ENCODE measurements at places on chromosomes 1 and 21. TPM values are rescaled to one million over a fixed set of nuclear protein-coding genes. Genes with fewer than 3 reads are reported as not detected.

GRCh38 chr1:226187019-226187322, 430 bp upstream of the ACBD3 start:
- no peaks in the 10 kb centered on the region for H3K36me3 ChIP-seq
- peak overlapping the region; percentile 97 for H3K4me3 ChIP-seq
- peaks cover 25% of the 10 kb centered on the region for H3K4me1 ChIP-seq
- H3K27ac ChIP-seq: peak overlapping the region; percentile 84
- H3K27me3 ChIP-seq: no peaks in the 10 kb centered on the region

GRCh38 chr1:43143441-43143888, 28.6 kb downstream of the EBNA1BP2 start:
- H3K4me1 ChIP-seq: no peaks in the 10 kb centered on the region
- no peak overlapping the region for H3K4me3 ChIP-seq
- H3K27ac ChIP-seq: no peak overlapping the region

- no peaks in the 10 kb centered on the region for H3K4me1 ChIP-seq
- no peak overlapping the region for H3K4me3 ChIP-seq
- H3K36me3 ChIP-seq: no peaks in the 10 kb centered on the region
- no peak for DNase-seq
- H3K27me3 ChIP-seq: no peaks in the 10 kb centered on the region
Measured at GRCh38 chr1:170041423-170042192, 32.9 kb downstream of the KIFAP3 start.

DNA sequence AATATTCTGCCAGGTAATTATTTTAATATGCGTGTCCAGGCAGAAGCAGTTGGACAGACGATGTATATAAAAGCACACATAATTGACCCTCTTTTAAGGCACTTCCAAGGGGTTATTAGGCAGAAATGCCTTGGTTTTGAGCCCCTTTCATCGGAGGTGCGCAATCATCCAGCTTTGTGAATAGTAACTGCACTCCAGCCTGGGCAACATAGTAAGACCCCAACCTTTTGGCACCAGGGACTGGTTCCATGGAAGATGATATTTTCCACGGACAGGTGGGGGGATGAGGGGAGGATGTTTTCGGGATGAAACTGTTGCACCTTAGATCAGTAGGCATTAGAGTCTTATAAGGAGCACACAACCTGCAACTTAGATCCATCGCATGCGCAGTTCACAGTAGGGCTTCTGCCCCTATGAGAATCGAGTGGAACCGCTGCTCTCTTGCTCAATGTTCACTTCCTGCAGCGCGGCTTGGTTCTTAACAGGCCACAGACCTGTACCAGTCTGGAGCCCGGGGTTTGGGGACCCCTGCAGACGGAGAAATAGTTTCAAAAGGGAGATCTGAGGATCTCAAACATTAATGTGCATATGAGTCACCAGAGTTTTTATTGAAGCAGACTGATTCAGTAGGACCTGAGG, 1.8 kb upstream of the MCOLN2 start:
- H3K27ac ChIP-seq: no peak overlapping the region
- H3K4me3 ChIP-seq: peak overlapping the region; percentile 57
- DNase-seq: peak; percentile 17
- H3K4me1 ChIP-seq: peaks cover 17% of the 10 kb centered on the region
- peaks cover 13% of the 10 kb centered on the region for H3K27me3 ChIP-seq

DNA sequence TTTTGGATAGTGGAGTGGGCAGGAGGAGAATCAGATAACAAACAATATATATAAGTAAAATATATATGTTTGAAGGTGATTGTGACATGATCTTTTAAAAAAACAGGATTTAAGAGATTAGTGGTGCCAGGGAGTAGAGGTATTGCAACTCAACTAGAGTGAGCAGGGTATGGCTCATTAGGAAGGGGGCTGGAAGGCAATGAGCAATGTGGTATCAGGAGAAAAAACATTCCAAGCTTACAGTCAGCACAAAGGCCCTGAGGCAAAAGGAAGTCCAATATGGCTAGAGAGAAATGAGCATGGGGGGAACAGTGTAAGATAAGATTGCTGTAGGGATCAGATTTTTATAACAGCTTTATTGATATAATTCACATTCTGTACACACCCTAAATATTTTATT, 5.3 kb upstream of the GADD45A start:
- peaks cover 10% of the 10 kb centered on the region for H3K4me1 ChIP-seq
- H3K36me3 ChIP-seq: no peaks in the 10 kb centered on the region
- H3K27ac ChIP-seq: no peak overlapping the region

GRCh38 chr1:10074059-10074851, 41.5 kb downstream of the UBE4B start:
- peak; percentile 66 for DNase-seq
- peaks cover 8% of the 10 kb centered on the region for H3K4me1 ChIP-seq
- no peak overlapping the region for H3K27ac ChIP-seq
- H3K27me3 ChIP-seq: no peaks in the 10 kb centered on the region
- H3K4me3 ChIP-seq: no peak overlapping the region

GRCh38 chr1:54538538-54538937, 9.5 kb upstream of the ACOT11 start:
- DNase-seq: no peak
- peaks cover 6% of the 10 kb centered on the region for H3K4me1 ChIP-seq
- no peak overlapping the region for H3K4me3 ChIP-seq
- no peaks in the 10 kb centered on the region for H3K36me3 ChIP-seq
- no peak overlapping the region for H3K27ac ChIP-seq
- no peaks in the 10 kb centered on the region for H3K27me3 ChIP-seq

DNA sequence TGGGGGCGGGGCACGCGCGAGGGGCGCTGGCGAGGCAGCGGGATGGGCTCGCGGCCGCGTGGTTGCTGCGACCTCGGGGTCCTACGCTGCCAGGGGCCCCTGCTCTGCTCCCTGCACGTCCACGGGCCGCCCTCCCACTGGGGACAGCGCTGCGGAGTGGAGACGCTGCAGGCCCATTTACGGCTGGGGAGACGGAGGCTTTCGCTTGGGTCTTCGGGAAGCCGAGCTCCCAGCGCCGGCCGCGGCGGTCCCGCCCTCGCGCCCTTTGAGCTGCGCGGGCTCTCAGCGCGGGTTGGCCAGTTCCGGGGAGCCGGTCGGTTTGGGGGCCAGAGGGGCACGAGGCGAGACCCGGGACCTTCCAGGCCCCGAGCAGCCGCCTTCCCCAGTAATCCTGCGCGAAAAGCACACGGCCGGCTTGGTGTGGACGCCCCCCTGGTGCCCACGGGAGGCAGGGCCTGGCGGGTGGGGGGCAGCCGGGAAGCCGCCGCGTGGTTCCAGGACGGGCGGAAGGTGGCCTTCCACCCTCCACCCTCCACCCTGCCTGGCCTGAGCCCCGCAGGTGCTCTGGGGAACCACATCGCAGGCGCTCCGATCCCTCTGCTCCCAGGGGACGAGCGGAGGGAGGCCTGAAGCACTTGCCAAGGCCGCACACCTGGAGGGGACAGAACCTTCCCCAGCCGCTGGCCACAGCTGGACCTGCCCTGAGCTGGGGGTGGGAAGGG, 570 bp upstream of the PEX10 start:
- DNase-seq: peak; percentile 19
- peak overlapping the region; percentile 71 for H3K4me3 ChIP-seq
- peaks cover 45% of the 10 kb centered on the region for H3K4me1 ChIP-seq

DNA sequence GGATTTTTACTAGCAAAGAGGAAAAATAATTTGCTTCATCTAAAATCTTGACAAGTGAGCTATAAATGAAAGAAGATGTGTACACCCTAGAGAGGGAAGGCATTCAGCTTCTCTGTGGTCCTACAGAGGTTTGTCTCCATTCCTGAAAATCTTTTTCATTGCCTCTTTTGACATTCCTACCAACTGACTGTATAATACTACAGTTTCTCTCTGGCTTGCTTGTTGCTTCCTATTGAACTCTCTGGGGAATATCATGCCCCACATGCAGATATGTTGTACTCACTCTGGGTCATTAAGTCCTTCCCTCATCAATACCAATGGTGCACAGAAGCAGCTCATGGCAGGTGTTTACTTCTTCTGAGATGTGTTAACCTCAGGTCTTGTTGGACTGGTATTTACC, 371.2 kb upstream of the PLXNA2 start:
- H3K36me3 ChIP-seq: no peaks in the 10 kb centered on the region
- no peaks in the 10 kb centered on the region for H3K27me3 ChIP-seq
- no peak overlapping the region for H3K4me3 ChIP-seq
- no peaks in the 10 kb centered on the region for H3K4me1 ChIP-seq

CD1E gene
- total RNA-seq: 0.42 TPM

- no peak for DNase-seq
- no peak overlapping the region for H3K4me3 ChIP-seq
- peaks cover 29% of the 10 kb centered on the region for H3K36me3 ChIP-seq
- H3K27me3 ChIP-seq: no peaks in the 10 kb centered on the region
Measured at GRCh38 chr1:53957194-53957818, 11.2 kb downstream of the LRRC42 start.

DNA sequence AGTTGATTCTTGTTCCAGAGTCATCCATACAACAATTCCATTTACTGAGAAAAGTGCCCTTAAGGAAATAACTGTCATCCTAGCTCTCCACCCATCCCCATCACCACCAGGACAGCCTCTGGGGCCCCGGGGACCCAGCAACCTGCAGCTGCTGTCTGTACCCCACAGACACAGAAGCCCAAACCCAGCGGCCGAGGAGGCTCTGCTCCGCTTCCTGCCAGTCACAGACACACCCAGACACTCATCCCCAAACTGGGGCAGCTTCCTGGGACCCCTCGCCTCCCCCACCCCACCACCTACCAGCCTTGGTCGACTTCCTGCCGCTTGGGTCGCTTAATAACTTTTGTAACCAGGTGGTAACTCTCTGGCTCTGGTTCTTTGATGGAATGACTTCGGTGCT, 121.6 kb upstream of the SLC25A33 start:
- no peaks in the 10 kb centered on the region for H3K36me3 ChIP-seq
- no peak for DNase-seq
- peaks cover 4% of the 10 kb centered on the region for H3K27me3 ChIP-seq
- no peak overlapping the region for H3K4me3 ChIP-seq

USH2A gene
- not detected for total RNA-seq

DNA sequence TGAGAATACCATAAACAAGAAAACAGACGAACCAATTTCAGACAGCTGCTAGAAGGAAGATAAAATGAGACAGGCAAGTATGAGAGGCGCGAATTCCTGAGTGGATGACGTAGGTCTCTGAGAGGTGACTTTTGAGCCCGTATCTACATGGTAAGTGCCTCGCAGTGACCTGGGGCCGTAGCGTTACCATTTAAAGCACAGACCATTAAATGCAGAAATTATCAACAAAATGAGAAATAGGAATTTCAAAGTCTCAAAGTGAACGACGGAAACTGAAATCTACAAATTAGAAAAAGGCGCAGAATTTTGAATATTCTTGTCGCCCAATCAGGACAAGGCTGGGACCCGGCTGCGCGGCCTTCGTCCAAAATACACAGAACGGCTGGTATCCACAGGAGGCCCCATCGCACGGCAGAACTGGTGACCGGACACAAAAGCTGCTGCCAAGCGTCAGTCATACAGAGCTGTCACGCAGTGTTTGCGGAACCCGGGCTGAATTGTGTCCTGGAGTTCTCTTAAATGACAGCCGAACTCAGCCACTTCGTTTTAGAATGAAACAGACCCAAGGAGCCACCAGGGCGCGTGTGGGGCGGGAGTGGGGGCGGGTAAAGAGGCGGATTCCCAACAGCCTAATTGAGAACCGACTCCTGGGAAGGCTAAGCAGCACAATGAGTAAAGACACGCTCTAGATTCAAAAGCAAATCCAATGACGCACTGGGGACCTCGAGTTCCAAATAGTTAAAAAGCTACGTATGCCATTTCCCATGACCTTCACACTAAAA, 13.8 kb upstream of the BOLA1 start:
- no peaks in the 10 kb centered on the region for H3K27me3 ChIP-seq
- H3K4me3 ChIP-seq: peak overlapping the region; percentile 97
- H3K4me1 ChIP-seq: peaks cover 31% of the 10 kb centered on the region
- H3K36me3 ChIP-seq: no peaks in the 10 kb centered on the region

DNA sequence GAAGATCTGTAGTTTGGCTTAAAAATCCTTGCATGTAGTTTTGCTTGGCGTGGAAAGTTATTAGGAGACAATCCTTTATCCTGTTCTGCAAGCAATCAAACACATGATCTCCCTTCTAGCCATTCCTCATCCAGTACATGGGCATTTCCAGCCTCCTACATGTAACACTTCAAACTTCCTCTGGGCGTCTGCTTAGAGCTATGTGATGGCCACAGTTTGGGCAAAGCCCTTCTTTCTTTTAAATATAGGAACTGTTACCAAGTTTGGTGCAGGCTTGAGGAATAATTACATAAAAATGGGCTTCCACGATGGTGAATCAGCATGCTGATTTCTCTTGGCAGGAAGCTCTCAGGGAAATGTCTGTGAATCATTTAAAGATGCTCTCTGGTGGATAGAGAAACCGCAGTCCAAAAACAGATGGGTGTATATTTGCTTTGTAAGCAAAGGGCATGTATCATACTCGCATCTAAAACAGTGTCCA, 176.9 kb upstream of the FMN2 start:
- DNase-seq: no peak
- H3K27me3 ChIP-seq: no peaks in the 10 kb centered on the region
- H3K4me1 ChIP-seq: no peaks in the 10 kb centered on the region
- H3K4me3 ChIP-seq: no peak overlapping the region
- H3K27ac ChIP-seq: no peak overlapping the region

DNA sequence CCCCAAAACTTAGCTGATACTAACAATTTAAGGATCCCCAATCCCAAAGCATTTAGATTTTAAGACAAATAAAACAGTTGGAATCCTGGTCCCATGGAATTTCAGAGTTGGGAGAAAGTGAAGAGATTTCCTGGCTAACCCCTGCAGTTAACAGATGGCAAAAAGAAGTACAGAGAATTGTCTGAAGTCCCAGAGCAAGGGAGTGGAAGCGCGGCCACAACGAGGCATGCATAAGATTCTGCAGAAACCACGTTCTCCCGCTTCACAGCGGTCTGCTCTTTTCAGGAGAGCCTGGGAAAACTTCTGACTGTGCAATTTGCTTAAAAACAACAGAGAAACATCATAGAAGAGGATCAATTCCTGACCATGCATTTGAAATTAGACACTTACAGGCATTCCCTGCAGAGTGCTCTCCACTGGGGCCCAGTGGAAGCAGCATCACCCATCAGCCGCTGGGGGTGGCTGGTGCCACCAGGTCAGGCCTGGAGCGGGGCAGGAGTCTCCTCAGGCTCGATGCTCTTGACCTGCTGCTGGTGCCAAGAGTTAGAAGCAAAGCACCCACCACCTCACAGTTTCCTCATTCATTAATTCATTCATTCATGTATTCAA, 226.7 kb upstream of the POU3F1 start:
- H3K27ac ChIP-seq: no peak overlapping the region
- H3K4me3 ChIP-seq: no peak overlapping the region
- no peaks in the 10 kb centered on the region for H3K36me3 ChIP-seq
- no peak for DNase-seq
